ENCODE measurements at places on chromosomes 6 and 20.

DNA sequence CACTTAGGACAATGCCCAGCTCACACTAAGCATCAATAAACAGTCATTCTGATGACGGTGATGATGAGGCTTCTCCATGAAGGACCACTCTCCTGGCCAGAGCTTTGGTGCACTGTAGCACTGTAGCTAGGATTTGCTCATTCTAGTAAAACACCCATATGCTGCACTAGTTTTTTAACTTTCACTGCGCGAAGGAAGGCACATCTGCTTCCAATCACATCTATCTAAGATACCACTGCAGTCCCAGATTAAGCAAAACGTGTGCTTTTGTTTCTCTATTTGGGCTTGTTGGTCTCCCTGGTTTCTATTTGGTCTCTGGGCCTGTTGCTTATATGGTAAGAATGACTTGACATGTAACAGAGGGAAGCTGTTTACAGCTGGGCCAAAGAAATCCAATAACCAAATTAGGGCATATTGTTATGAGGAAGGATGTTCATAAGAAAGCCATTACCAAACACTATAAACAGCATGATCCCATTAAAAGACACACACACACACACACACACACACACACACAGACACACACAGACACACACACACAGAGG is 62.4 kb downstream of the FAM229B start:
- DNase-seq: no peak

GRCh38 chr6:62775427-62776022 is 435.7 kb upstream of the FKBP1C start:
- DNase-seq: no peak

DNA sequence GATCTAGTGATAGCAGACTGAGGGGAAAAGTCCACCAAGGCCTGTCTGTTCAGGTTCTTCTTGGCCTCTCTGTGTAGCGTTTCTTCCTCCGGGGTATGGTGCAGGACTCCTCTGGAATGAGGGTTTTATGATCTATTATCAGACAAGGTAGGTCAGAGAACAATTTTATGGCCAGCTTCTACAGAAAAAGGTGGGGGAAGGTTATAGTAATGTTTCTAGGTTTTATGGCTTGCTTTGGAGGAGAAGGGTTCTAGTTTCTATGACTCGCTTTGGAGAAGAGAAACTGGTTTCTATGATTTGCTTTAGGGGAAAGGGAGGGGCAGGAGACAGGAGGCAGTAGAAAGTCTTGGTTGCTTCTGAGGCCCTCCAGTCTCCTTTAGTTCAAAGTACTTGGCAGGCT is 144.8 kb upstream of the LAMA2 start:
- DNase-seq: no peak

DNA sequence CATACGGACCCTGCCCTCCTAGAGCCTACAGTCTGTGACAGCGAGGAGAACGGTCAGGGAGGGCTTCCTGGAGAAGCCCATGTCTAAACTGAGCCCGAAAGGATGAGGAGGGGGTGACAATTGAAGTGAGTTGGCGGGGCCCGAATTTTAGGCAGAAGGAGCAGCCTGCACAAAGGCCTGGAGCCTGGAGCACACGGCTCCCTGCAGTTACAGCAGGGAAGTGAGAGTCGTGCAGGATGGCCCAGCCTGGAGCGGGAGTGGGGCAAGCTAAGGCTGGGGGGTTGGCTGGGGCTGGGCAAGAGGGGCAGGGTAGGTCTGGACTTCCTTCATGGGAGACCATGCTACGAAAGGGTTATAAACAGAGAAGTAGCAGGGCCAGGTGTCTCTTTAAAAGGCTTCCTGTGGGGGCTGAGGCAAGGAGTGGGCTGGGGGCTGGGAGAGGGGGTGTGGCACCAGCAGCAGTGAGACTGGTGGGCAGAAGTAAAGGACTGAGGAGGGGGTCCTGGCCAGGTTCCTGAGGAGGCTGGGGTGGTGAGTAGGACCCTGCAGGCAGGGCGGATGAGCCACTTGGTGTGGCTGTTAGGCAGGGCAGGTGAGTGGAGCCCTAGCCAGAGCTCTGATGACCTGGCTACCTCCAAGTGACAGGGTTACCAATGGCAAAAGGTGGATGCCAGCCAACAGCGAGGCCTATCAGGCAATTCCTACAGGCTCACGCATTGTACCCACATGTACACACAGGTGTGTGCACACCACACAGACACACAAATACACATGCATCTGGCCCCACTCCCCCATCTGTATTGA is 119.2 kb downstream of the MRPL14 start:
- no peak for DNase-seq

DNA sequence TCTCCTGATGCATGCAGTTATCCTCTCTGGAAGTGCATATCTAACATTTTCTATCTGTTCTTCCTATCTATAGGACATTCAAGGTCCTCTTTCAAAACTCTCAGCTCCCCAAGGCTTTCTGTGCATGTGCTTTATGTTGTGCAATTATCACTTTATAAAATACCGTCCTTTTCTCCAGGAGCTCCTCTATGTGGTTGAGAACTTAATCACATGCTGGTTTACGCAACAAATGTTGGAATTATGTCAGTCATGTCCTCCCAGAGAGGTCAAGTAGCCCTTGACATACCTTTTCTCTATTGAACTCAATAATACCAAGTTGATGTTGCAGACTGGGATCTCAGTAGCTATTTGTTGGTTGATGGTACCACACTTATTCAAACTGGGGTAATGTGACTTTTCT is 388.4 kb downstream of the BTBD3 start:
- DNase-seq: no peak

DNA sequence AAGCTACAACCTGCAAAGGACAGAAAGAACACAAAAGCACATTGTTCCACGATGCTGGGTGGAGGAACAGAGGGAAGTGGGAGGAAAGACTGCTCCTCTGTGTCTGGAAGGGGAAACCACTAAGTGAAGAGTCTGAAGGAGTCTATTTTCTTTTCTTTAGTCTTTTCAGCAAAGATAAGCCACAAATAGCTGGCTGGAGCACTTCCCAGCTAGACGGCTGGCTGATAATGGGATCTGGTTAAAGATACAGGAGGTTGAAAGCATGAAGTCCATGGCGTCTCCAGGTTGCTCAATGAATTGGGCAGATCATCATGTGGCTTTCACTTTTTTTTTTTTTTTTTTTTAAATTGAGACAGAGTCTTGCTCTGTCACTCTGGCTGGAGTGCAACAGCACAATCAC is 154.0 kb upstream of the KCNG1 start:
- no peak for DNase-seq
